ENCODE measurements at places on chromosomes 16 and 17.

DNA sequence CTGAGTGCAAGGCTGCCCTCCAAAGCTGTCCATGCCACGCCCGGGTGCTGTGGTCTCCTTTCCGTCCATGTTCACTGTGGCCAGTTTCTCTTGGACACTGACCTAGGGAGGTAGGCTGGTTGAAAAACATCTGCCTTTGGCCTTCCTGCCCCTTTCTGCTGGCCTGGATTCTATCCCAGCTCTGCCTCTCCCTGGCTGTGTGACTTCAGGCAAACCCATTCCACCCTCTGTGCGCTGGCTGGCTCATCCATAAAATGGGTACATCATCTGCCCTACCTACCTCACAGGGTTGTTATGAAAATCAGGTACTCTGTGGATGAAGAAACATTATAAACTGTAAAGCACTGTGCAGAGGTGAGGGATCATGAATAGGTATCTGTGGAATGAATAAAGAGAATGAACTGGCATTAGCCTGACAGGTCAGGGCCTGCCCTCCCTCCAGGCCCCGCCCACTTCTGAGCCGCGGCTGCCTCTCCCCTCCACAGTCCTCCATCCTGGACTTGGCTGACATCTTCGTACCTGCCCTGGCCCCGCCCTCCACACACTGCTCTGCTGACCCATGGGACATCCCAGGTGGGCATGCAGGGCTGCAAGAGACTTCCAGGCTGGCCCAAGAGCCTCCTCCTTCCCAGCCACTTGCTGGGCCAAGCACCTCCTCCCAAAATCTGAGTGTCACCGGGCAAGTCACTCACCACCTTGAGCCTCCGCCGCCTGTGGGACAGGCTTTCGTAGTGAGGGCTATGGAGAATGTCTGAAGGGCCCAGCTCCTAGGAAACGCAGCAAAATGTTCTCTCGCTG, 7.0 kb upstream of the SPATA20 start:
- no peak for DNase-seq

DNA sequence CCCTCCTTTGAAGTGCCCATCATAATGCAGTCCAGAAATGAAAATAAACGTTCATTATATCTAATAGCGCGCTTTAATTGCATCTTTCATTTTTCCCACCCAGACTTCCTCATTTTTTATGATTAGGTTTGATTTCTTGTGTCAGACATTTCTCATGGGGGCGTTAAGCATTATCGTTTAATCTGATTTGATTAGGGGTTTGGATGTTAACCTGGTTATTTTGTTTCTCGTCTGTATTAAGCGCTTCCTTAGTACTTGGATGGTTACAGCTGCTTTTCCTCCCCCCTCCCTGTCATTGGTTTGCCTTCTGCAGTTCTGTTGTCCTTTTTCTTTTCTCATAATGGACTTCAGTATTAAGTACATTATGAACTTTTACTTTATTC, 540 bp downstream of the MFSD11 start:
- DNase-seq = peak; percentile 29

GRCh38 chr17:34624767-34625383, 45.5 kb downstream of the TMEM132E start:
- no peak for DNase-seq

GRCh38 chr16:15798671-15799070, 58.2 kb downstream of the MYH11 start:
- no peak for DNase-seq

- DNase-seq = peak; percentile 87
Measured at GRCh38 chr17:48441231-48441711, 11.3 kb upstream of the SKAP1 start.

DNA sequence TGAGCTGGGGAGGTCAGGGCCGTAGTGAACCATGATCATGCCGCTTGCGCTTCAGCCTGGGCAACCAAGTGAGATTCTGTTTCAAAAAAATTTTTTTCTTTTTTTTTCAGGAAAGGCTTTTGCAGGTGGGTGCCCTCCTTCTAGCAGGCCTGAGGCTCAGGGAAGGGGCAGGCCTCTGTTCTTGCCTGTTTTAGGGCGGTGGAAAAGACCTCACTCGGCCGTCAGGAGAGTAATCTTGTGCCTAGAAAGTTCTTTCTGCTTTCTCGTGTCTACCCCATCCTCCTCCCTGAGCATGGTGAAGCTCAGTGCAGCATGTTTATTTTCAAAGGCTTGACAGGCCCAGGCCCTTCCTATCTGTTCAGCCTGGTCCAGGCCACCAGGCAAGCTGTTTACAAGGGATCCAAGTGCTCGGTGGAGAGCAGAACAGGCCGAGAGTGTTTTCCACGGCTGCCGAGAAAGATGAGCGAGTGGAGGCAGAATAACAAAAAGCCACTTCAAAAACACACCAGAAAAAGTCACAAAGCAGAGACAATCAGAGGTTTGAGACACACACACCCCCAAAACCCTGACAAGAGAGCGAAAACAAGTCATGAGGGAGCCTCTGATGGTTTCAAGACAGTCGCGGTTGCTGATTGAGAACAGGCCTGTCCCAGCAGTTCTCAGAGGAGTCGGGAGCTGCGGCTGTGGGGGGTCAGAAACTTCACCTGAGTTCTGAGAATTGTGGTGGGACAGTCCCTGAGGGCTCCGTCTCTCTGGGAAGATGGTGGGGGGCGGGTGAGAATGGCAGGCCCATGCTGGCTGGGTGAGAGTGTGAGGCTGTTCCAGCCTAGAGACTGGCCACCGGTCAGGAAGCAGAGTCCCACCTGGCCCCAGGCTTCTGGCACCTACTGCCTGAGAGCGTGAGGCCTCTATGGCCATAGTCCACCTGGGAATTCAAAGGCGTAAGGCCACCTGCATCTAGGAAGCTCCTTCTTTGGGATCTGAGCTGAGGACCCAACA, 37.5 kb upstream of the CCR7 start:
- DNase-seq = no peak

- DNase-seq = peak; percentile 91
Measured at GRCh38 chr16:2003827-2004641, 5.6 kb downstream of the ZNF598 start.

DNA sequence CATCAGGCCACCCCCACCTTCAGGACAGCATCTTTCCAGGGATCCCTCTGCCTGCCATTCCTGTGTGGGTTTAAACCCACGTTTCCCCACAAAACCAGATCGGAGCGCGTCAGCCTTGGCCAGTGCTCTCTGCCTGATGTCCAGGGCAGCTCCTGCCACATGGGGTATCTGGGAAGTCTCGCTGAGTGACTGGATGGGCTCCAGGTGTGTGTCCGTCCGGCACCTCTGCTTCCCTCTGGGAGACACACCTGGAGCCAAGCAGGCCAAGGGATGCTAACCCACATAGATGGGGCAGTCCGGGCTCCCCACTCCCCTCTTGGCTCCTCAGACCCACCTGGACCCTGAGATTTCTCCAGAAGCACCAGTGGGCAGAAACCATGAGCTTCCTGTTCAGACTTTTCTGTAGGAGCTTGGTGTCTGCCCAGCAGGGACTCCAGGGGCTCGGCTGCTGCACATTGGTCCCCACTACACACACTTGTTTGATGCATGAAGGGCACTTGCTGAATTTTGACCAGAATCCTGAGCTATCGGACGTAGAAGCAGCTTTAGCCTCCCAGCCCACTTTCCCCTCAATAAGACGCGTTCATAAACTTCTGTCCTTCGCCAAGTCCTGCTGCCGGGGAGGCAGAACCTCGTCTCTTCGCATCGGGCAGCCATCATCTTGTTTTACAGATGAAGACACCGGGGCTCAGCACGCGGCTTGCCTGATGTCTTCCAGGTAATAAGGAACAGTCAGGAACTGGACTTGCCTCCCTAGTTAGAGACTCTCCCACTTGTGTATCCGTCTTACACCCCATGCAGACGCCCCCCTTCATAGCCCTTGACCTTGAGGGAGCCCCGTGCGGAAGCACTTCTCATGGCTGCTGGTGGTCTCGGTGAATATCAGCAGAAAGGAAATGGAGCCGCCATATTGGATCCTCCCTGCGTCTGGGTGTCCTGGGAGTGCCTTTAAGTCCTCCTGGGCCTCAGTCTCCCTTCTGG, 91.6 kb upstream of the ZNF469 start:
- DNase-seq = no peak

GRCh38 chr16:65771707-65772106, 594.8 kb upstream of the CDH5 start:
- no peak for DNase-seq

GRCh38 chr17:41442739-41443138, 2.0 kb upstream of the KRT38 start:
- DNase-seq = no peak

Data from KBM-7 (cell line).